Esophagus mucosa (tissue), 1 donor: ENCODE measurements at places on chromosomes 2 and 18.
A peak's percentile ranks its signal among the peaks of the same experiment; 100 is the strongest.

GRCh38 chr2:195051401-195051800, 605.6 kb upstream of the SLC39A10 start:
- ATAC-seq, result no peak

GRCh38 chr18:77250926-77251729, 1.5 kb downstream of the GALR1 start:
- ATAC-seq, result no peak

DNA sequence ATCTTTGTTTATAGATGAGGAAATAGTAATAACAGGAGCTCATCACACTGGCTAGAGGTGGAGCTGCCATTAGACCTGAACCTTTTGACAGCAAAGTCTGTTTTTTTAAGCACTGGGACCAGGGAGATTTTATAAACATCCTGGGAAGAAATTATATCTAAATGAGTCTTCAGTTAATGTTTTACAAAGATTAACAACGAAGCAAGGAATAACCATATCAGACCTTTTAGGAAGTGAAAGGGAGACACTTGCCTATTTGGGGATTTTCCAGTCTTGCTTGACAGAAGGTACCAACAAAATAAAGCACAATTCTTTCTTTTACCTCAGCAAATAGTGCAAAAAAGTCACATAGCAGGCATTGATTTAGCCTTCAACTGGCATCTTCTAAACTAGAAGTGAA, 777.0 kb downstream of the CPS1 start:
- ATAC-seq, result no peak

DNA sequence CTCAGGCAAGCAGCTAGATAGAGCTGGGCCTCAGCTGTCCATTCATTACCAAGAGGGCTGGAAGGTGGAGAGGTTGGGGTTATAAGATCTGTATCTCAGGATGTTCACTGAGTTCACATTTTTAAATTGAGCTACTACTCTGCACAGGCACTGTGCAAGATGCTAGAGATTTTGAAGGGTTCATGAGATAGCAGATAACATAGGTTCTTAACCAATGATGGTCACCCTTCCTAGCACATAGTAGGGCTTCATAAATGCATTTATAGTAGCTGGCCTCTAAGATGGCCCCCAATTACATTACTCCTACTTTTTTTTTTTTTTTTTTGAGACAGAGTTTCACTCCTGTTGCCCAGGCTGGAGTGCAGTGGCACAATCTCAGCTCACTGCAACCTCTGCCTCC, 79.7 kb downstream of the DDX1 start:
- ATAC-seq, result no peak

- peak; percentile 59 for ATAC-seq
Measured at GRCh38 chr2:174158003-174158402, 90.3 kb downstream of the OLA1 start.

- peak; percentile 99 for ATAC-seq
Measured at GRCh38 chr18:51513517-51513916, 316.0 kb upstream of the MEX3C start.
